Activated T-cell treated with anti-CD3 and anti-CD28 coated beads, Interleukin-2, amount 50 U/mL, for 72 hours (primary cell): ENCODE measurements at places on chromosomes 6 and 20.

- DNase-seq = no peak
Observed at GRCh38 chr20:38336726-38337125, 9.6 kb upstream of the LBP start.

GRCh38 chr6:81843302-81843701, 90.8 kb upstream of the TENT5A start:
- no peak for DNase-seq

GRCh38 chr20:57795342-57795697, 85.5 kb upstream of the PMEPA1 start:
- DNase-seq = no peak

DNA sequence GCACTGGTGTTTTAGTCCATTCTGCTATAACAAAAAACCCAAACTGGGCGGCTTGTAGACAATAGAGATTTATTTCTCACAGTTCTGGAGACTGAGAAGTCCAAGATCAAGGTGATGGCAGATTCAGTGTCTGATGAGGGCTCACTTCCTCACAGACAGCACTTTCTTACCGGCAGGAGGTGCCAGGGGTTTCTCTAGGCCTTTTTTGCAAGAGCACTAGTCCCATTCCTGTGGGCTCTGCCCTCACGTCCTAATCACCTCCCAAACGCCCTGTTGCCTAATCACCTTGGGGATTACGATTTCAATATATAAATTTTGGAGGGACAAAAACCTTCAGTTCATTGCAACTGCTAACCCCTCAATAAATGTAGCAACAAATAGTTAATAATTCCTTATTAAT, 140.0 kb upstream of the SGK1 start:
- DNase-seq = no peak

DNA sequence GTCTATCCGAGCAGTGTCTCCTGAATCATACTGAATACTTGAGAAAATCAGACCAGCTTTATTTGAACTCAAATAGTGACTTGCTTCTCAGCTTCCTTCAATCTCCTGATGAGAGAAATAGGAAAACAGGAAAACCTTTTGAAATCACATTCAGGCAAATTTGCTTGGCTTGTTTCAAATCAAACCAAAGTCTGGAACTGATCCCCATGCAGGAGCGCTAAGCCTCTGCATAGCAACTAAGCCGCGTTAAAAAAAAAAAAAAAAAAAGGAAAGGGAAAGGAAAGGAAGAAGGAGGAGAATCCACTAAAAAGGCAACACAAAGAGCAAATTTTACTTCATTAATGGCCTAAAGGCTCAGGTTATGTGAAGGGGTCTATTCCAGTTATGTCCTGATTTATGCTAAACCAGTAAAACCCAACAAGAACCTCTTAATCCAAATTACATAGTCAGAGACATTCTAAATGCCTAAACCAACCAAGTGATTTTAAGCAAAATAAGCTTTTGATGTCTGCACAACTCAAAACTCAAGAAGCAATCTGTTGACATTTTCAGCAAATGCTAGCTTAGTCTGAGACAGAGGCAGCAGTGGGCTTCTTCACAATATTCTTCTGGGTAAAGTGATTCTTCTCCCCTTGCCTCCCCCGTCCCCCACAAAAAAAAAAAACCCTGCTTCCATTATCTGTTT, 112.5 kb downstream of the SOBP start:
- no peak for DNase-seq

DNA sequence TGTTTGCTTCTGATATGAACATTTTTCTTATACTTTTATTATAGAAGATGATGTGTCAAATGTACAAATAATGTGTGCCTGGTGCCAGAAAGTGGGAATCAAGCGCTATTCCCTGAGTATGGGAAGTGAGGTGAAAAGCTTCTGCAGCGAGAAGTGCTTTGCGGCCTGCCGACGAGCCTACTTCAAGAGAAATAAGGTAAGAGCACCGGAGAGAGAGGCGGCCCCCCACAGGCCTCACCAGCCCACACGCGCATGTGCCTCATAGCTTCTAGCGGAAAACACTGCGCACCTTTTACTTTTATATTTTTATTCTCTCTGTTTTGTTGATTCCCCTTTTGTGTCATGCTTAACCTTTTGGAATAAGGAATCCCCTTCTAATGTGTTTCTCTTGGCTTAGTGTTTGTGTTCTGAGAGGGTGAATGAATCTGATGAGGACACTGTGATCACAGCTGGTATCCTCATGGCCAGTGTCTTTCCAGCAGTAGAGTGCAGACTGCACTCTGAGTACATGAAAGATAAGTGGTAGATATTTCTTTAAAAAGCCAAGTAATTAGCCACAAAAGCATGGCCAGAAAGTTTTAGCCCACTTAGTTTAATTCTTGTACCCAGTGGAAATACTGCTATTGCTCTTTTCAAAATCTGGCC, 43.6 kb downstream of the SOBP start:
- DNase-seq = no peak

GRCh38 chr20:46994341-46994740, 99.7 kb downstream of the EYA2 start:
- peak; percentile 82 for DNase-seq

DNA sequence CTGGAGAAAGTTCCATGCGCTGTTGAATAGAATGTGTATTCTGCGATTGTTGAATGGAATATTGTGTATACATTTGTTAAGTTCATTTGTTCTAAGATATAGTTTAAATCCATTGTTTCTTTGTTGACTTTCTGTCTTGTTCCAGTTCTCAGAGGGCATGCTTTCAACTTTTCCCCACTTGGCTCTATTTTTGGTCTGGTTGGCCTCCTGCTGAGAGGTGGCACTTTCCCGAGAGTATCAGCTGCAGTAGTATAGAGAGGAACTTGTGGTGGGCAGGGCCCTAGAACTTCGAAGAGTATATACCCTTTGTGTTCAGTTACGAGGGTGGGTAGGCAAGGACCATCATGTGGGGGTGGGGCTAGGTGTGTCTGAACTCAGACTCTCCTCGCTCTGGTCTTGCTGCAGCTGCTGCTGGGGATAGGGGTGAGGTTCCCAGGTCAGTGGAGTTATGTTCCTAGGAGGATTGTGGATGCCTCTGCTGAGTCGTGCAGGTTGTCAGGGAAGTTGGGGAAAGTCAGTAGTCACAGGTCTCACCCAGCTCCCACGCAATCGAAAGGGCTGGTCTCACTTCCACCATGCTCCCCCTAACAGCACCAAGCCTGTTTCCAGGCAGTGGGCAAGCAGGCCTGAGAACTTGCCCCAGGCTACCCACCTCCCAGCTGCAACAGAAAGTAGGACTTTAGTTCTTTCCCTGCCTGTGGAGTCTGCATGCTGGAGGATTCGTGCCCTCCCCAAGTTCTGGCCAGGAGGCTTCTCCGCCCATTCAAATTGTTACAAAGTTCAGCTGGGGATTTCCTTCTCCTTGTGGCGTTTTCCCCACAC, 118.9 kb upstream of the SSTR4 start:
- DNase-seq = no peak

DNA sequence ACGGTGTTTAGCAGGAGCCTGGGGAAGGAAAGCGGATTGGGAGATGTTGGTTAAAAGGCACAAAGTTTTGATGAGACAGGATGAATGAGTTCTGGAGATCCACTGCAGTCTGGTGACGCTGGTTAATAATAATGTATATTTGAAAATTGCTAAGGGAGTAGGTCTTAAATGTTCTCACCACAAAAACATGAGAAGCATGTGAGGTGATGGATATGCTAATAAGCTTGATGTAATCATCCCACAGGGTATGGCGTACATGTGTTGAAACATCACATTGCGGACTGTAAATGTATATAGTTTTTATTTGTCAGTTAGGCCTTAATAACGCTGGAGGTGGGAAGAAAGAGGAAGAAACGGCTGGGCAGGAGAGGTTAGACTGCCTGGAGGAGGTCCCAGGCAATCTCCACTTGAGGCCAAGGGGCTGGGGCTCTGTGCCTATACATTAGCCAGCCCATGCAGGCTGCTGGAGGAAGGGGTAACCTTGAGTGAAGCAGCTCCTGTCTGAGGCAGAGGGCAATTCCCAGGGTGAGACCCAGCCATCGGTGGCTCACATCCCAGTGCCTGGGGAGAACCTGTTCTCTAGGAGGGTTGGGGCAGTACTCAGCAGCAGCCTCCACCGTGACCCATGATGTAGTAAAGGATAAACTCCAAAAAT, 188.2 kb upstream of the QKI start:
- DNase-seq = no peak

- DNase-seq = no peak
Observed at GRCh38 chr6:87590990-87591389, 1.1 kb downstream of the ORC3 start.
